ENCODE measurements at places on chromosomes 1 and 21. TPM values are rescaled to one million over a fixed set of nuclear protein-coding genes. Genes with fewer than 3 reads are reported as not detected.

Gene TTC34
- polyA plus RNA-seq = 1.3 TPM

Gene MCOLN2
- polyA plus RNA-seq = 1.5 TPM

- no peak for DNase-seq
These were observed 355.5 kb upstream of the NCAM2 start for GRCh38 chr21:20642681-20643080.

Gene CAPZB
- 217 TPM for polyA plus RNA-seq

DNA sequence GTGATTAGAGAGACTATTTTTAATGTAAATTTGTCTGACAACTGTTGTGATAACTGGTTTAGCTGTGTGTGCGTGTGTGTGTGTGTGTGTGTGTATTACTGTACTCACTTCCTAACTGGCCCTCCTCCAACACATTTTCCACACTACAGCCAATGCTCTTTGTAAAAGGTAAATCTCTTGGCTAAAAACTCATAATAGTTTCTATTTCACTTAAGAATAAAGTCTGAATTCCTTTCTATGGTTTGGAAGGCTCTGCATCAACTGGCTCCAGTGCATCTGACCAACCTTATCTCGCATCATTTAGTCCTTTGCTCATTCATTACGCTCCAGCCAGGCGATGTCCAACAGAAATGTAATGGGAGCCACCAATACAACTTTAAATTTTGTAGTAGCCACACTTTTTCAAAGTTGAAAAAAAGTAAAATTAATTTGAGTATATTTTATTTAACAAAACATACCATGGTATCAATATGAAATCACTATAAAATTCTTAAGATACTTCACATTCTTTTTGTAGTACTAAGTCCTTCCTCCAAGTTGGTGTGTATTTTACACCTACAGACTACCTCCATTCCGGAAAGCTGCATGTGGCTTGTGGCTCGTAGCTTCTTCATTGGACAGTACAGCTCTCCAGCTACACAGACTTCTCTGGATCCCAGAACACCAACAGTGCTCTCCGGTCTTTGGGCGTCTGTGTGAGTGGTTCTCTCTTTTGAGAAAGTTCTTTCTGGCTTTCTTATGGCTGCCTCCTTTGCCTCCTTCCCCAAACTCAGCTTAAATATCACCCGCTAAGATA lies 68.9 kb downstream of the NRIP1 start:
- DNase-seq = no peak

Gene RNF186
- polyA plus RNA-seq = 0.25 TPM

- DNase-seq = no peak
These were observed 433.6 kb upstream of the ZP4 start for GRCh38 chr1:238324211-238324864.

Gene TAS1R1
- polyA plus RNA-seq = not detected

Gene ARHGAP30
- polyA plus RNA-seq = 2.2 TPM

Gene GNG4
- 5.2 TPM for polyA plus RNA-seq

GRCh38 chr21:44630440-44630839 lies 3.5 kb downstream of the KRTAP10-9 start:
- DNase-seq = no peak

Gene CR1
- polyA plus RNA-seq = 18.6 TPM

Gene ST6GALNAC5
- polyA plus RNA-seq = 3.0 TPM

DNA sequence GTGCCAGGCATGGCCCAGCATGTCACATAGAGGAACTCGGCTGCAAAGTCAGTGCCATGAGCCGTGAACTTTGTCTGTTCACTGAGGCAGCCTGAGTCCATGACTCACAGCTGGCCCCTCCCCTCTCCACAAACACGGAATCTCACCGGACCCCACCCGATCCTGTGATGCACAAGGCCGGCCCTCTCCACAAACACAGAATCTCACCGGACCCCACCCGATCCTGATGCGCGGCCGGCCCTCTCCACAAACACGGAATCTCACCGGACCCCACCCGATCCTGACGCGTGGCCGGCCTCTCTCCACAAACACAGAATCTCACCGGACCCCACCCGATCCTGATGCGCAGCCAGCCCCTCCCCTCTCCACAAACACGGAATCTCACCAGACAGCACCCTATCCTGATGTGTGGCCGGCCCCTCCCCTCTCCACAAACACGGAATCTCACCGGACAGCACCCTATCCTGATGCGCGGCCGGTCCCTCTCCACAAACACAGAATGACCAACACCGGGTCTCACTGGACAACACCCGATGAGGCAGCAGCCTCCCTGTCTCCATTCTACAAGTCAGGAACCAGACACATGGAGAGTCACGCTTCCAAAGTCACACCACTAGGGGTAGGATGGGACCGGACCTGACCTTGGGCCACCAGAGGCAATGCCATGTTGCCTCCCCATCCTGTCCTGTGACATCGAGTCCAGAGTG lies 39.6 kb upstream of the GPR153 start:
- DNase-seq = no peak

GRCh38 chr1:63777965-63778880 lies 4.4 kb downstream of the ROR1 start:
- no peak for DNase-seq

Gene CYP4X1
- polyA plus RNA-seq = 7.4 TPM

Gene LEMD1
- polyA plus RNA-seq = 3.9 TPM

Gene OR6K3
- polyA plus RNA-seq = 0.10 TPM

GRCh38 chr1:228148196-228148861 lies 1.4 kb upstream of the GJC2 start:
- no peak for DNase-seq

- no peak for DNase-seq
These were observed 72.3 kb upstream of the CAMK1G start for GRCh38 chr1:209511169-209511568.

DNA sequence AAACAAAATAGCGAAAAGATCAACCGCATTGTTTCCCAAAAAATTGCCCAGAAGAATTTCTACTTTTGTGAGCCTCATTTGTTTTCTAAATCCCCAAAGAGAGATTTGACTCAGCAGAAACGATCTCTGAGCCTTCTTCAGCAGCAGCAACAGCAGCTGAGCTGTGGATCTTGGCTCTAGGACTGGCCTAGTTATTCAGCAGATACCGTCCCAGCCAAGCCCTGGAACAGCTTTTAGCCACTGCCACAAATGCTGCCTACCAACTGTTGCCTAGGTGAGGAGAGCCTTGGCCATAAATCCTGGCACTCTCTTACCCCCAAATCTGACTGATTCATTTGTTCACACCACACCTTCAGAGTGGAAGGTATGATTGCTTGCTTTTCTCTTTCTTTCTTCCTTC lies 320.1 kb downstream of the TGFB2 start:
- no peak for DNase-seq

Gene BARHL2
- polyA plus RNA-seq = not detected

GRCh38 chr21:33202464-33203363 lies 27.0 kb upstream of the IFNAR2 start:
- DNase-seq = no peak

Gene C1orf115
- 24.4 TPM for polyA plus RNA-seq

GRCh38 chr1:37150986-37151385 lies 116.7 kb upstream of the GRIK3 start:
- DNase-seq = no peak

GRCh38 chr1:239814306-239814881 lies 277.3 kb upstream of the FMN2 start:
- no peak for DNase-seq

Gene HLX
- 5.3 TPM for polyA plus RNA-seq

Gene F11R
- 97.2 TPM for polyA plus RNA-seq

DNA sequence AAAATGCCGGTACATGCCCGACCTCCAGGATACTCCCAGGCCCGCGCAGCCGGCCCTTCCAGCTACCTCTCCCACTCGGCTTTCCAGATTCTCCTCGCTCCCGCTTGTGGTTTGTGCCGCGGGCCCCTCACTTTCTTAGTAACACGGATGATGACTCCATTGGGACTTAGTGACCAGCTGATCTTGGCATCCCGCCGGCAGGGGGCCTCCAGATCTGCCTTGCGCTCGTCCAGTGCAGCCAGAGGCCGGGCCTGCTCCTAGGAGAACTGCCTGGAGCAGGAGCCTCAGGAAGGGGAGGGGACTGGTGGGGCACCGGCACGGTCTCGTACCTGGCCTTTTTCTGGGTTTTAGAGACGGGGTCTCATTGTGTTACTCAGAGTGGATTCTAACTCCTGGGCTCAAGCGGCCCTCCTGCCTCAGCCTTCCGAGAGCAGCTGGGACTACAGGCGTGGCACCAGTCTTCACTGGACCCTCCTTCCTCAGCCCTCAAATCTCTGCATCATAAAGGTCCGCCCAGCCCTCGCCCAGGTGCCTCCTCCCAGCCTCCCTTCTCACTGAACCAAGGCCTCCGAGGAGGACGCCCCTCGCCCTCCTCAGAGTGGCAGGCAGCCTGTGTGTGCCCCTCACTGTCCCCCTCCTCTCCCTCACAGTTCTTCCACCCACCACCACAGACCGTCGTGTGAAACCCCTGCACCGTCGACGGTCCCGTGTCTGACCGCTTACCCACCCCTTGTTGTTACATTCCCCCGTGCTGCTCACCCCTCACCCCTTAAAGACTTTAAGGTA lies 78.6 kb downstream of the SLC25A24 start:
- no peak for DNase-seq

Gene HORMAD1
- polyA plus RNA-seq = not detected

Gene PRKACB
- 59.2 TPM for polyA plus RNA-seq

DNA sequence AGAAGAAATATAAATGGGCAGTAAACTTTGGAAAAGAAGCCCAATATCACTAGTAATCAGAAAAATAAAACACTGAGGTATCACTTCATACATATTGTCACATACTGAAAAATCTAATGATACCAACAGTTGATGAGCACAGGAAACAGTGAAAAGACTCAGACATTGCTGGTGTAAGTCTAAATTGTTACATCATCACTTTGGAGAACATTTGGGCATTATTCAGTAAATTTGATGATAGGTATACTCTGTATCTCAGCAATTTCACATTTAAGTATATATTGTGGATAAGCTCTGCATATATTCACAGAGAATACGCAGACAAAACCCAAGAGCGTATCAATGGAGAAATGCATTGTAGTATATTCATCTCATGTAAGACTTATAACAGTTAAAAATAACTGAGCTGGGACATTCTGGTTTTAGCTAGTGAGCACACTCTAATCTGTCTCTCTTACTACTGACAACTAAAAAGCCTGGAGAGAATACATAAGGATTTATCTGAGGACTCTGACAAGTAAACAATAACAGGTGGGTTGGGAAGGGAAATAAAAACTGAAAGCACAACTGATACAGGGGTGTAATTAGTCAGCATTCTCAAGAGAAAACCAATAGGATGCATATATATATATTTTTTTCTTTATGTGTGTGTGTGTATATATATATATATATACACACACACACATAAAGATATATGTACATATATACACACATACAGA lies 212.7 kb upstream of the JUN start:
- no peak for DNase-seq

DNA sequence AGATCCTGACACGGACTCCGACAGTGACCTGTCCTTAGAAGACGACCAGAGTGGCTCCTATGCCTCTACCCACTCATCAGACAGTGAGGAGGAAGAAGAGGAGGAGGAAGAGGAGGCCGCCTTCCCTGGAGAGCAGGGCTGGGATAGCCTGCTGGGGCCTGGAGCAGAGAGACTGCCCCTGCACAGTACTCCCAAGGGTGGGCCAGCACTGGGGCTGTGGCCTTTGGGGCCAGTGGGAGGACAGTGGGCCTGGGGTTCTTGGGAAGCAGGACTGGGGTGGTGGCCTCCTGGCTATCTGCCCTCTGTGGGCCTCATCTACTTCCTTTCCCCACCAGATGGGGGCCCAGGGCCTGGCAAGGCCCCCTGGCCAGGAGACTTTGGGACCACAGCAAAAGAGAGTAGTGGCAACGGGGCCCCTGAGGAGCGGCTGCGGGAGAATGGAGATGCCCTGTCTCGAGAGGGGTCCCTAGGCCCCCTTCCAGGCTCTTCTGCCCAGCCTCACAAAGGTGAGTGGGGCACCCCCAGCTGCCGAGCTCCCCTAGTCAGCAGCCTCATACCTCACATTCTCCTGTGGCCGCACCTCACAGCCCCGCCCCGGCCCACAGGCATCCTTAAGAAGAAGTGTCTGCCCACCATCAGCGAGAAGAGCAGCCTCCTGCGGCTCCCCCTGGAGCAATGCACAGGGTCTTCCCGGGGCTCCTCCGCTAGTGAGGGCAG lies 10.0 kb downstream of the PSRC1 start:
- DNase-seq = no peak

GRCh38 chr21:34270411-34270810 lies 93.4 kb upstream of the KCNE2 start:
- DNase-seq = no peak

DNA sequence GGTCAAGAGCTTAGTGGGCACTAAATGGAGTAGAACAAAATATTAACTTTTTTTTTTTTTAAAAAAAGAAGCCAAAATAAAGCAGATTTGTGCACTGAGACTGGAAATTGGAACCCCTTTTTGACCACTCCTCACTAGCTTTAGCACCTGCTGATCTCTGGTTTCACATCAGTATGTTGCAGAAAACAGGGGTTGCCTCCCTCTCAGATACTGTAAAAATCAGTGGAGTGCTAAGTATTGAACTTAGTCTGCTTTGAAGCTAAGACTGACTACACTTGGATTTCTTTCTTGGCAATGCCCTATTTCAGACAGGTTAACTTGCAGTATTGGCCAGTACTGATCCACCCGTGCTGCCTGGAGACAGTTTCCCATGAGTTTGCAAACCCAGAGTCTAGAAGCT lies 2.7 kb upstream of the KIAA0040 start:
- DNase-seq = no peak

DNA sequence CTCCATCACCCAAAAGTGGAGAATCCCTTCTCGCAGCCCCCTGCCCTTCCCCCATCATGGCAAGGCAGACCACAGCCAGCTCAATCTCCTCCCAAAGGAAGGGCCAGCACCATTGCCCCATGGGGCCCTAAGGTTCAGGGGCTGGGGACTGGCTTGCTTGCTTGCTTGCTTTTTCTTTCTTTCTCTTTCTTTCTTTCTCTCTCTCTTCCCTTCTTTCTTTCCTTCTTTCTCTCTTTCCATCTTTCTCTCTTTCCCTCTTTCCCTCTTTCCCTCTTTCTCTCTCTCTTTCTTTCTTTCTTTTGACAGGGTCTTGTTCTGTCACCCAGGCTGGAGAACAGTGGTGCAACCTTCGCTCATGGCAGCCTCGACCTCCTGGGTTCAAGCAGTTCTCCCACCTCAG lies 38.1 kb upstream of the CAMK1G start:
- DNase-seq = no peak

DNA sequence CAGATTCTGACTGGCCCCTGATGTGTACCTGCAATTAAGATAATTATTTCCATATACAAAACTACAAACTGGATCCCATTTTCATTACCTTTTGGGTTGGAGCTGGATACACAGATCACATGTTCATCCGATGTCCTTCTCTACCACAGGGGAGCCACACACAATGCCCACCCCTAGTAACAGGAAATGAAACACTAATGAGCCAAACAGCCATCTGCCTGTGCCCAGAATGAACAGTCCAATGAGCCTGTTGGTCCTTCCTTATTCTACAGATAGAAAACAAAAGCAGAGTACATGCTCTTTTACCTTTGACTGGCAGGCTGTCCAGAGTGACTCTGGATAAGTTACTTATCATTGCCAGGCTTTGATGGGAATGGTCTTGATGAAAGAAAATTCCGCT lies 68.6 kb downstream of the SIPA1L2 start:
- DNase-seq = no peak

Data from left kidney (tissue), 8 donors.